ENCODE measurements at places on chromosomes 1 and 21.

DNA sequence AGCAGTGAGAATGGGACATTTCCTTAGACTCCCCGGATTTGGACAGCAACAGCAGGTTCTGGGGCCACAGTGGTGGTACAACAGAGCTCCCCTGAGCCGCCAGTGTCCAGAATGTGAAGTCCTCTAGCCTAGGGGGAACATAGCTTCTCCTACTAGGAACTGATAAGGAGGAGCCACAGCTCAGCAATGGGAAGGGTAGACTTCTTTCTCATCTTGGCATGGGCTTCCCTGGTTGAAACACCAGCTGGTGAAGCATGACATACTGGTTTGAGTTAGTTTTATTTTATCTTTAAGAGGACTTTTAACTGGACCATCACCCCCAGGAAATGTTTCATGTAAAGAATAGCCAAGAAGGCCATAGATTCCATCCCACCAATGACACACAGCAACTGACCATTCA lies 68.4 kb downstream of the KCNJ15 start:
- DNase-seq: no peak

GRCh38 chr1:7375781-7376660 lies 395.1 kb upstream of the VAMP3 start:
- DNase-seq: no peak

DNA sequence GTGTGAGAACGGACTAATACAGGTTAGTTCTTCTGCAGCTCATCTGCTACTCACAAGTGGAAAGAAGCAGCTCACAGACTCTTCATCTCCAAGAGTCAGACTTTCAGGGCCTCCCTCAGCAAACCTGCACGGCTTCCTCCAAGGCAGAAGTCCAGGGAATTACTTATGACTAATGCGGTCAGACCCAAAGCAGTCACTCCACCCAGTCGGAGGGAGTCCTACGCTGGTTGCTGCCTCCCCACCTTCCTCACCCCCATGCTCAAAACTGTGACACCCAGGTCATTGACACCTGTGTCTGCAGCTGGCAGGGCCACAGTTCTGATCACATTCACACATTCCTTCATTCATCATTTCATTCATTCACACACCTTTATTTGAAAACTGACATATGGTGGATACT lies 38.4 kb upstream of the PRDM2 start:
- no peak for DNase-seq

GRCh38 chr1:229231754-229232119 lies 39.2 kb upstream of the RAB4A start:
- DNase-seq: peak; percentile 50

DNA sequence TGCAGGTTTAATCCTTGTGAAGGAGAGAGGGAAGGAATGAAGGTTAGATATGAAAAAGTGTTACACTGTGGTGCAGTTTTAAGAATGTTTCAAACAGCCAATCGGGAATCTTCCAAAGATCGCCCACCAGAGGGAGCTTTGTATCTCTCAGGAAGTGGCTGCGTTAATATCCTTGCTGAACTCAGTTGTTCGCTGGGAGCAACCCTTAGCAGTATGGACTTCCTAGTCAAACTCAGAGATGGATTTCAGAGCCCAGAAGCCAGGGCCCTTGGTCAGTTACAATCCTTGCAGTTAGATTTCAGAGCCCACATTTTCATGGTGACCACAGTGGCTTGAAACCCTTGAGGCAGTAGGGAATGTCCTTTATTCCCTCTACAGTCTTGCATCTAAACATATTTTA lies 136.2 kb downstream of the NTNG1 start:
- DNase-seq: no peak

DNA sequence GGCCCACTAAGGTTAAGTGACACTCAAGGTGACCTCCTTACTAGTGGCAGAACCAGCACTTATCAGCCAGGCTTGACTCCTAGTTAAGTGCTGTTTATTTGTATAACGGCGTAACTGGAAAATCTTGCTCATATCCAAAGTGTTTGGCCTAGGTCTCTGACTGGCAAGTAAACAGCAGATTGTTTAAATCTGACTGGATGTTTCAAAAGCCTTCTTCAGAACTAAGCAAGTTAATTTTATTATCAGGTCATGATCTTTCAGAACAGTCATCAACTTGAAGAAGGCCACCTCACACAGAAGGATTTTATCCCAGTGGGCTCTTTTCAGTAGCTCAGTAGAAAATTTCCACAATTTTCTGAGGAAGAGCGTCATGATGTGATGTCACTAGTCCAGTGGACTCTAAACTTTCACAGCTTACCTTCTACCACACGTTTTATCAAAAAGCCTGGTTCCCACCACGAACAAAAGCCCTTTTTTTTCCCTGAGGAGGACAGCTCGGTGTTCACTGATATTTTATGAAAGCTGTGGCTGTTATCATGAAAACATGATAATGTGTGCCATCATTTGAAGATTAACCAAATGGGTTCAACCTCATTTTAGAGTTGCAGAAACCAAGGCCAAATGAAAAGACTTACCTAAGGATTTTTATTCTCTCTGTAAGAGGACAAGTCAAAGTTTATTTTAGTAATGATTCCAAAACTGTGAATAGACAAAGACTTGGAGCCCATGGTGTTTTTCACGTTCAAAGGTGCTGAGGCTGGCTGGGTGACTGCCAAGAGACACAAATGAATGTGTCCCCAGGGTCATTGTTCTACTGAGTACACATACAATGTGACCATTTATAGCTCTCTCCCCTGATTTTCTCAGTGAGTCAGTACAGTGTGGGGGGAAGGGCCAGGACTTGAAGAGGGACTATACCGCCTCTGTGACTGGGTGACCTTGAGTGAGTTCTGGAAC lies 9.1 kb downstream of the SGIP1 start:
- peak; percentile 54 for DNase-seq

DNA sequence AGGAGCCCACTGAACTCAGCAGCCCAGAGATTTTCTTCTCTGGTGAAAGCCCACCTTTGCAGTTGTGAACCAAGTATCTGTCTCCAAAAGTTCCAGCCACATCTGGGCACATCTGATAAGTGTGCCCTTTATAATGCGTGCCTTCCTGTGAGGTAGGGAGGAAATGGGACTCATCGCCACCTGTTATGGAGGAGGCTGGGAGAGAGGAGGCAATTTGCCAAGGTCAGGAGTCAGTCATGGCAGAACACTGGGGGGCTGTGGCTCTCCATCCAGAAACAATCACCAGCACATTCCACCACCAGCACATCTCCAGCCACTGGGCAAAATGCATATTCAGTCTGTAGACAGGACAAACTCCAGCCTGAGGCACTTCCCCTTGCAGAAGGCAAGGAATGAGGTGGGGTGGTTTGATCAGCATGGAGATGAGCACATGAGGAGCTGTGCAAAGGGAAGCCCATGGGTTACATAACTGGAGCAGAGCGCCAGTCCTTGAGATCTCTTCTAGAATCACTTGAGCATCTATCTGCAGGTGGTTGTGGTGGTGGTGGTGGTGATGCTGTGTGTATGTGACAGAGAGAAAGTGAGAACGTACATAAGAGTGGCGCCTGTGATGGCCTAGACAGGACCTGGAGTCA lies 15.0 kb upstream of the LEMD1 start:
- DNase-seq: no peak

GRCh38 chr1:2345297-2346075 lies 45.9 kb downstream of the MORN1 start:
- DNase-seq: no peak

GRCh38 chr1:185404907-185405568 lies 88.0 kb upstream of the IVNS1ABP start:
- DNase-seq: no peak

- no peak for DNase-seq
These were observed 8.7 kb downstream of the TFF3 start for GRCh38 chr21:42306366-42307035.

DNA sequence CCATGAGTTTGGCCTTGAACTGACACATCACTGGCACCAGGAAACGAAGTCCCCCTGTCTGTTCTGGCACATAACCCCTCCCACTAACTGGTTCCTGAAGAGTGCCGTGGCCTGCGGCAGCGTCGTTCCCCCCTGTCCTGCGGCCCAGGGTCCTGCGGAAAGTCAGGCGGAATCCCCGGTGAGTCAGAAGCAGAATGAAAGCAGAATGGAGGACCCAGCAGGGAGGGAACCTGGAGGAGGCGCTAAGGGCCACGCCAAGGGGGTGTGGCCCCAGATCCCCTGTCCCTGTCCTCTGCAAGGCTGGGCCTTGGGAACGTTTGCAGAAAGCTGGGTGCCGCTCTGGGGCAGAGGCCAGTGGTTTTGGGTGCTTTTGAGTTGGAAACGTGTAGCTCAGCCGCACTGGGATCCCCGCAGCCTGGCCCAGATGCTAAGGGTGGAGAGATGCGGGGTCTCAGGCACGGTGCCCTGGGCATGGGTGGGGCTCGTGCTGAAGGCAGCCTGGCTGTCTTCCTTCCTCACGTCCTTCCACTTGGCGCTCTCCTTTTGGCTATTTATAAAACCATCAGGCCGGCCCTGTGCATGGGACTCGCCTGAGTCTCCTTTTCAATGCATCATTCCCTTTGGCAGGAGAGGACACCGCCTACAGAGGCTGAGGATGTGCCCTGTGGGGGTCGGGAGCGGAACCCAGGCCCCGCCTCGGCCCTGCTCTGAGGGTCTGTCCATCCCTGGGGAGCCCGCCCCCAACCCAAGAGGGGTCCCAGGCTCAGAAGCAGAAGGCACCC lies 36.2 kb downstream of the TP73 start:
- DNase-seq: no peak

GRCh38 chr1:52569449-52570210 lies 16.7 kb upstream of the TUT4 start:
- no peak for DNase-seq

DNA sequence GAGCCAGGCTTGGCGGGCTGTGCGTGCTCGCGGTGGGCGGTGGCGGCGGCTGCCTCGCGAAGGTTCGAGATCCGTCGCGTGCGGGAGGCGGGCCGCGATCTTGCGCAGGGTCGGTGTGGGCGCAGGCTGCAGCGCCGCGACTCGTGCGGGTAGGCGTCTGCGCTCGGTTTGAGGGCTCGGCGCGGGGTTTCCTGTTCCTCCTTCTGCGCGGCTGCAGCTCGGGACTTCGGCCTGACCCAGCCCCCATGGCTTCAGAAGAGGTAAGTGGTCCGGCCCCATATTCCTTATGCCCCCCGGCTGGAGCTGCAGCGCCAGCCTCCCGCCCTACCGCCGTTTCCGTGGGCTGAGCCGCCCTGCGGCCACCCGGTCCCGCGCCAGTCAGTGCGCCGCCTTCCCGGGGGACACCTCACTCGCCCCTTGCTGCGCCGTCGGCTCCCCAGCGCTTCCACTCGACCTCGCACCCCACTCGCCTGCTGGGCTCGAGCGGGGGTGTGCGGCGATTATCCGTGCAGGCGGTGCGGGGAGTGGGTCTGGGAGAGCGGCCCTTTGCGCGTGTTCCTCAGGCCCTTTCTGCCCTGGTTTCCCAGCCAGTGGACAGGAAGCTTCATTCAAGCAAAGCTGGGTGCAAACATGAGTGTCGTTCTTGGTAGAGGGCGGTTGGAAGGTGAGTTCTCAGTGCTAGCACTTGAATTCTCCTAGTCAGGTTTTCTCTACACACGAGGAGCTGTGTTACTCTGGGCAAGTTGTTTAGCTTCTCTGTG lies at the start of gene CACYBP:
Gene CACYBP (plus strand): TSS at position 12 of the 761 bp plus-strand sequence. CDS start 234 bp downstream, at position 246.
- DNase-seq: peak; percentile 51

GRCh38 chr1:53557830-53558738 lies 98.9 kb downstream of the DMRTB1 start:
- no peak for DNase-seq

DNA sequence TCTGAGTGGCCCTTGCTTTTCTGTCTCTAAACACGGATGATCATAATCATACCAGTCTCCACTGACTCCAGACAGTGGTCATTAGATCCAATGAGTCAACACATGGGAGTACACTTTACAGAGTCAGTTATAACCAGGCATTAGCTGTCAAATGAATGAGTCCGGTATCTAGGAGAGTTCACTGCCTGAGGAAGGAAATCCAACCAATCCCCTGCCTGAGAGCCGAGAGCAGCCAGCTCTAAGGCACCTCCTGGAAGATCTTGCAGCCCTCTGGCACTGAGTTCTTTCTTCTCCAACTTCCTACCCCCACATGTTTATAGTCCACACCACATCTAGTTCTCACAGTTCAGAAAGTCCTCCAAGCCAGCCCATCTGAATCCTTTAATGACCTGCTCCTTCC lies 29.4 kb upstream of the RBM15 start:
- no peak for DNase-seq

DNA sequence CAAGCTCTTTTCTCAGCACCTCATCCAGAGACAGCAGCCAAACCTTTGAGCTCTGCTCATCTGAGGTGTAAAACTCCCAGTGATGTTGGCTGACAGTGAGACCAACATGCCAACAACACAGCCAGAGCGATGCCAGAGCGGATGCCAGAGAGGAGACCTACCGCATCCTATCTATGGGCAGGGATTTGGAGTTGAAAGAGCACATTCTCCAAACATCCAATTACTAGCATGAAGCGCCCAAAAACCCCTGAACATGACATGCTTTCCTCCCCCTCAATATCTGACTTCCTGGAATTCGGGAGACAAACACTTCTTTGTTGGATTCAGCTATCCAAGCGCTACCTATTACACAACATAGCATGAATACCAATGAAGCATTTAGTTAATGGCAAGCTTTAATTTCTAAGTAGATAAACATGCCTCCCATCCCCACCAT lies 23.1 kb upstream of the PAXBP1 start:
- DNase-seq: no peak

DNA sequence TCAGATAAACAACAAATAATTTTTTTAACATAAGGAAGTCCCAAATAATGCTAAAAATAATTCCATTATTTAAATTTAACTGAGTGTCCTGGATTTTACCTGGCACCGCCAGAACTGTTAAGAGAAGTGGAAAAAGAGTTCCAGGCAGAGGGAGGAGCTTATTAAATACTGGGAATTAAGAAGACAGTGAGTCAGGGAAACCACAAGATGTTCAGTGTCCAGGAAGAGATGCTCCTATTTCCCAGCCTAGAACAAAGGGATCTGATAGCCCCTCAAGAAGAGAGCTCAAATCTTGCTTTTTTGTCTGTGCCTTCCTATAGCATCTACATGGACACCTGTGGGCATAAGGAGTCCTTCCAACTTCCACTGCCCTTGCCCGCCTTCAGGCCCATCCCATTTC lies 85.9 kb downstream of the PGM1 start:
- DNase-seq: no peak

GRCh38 chr1:111973150-111973790 lies 16.2 kb downstream of the KCND3 start:
- DNase-seq: no peak

GRCh38 chr1:232613752-232614381 lies 16.1 kb downstream of the SIPA1L2 start:
- DNase-seq: no peak

- DNase-seq: no peak
These were observed 5.3 kb downstream of the ADIPOR1 start for GRCh38 chr1:202952818-202953217.
